ENCODE measurements at places on chromosomes 11 and 22.

DNA sequence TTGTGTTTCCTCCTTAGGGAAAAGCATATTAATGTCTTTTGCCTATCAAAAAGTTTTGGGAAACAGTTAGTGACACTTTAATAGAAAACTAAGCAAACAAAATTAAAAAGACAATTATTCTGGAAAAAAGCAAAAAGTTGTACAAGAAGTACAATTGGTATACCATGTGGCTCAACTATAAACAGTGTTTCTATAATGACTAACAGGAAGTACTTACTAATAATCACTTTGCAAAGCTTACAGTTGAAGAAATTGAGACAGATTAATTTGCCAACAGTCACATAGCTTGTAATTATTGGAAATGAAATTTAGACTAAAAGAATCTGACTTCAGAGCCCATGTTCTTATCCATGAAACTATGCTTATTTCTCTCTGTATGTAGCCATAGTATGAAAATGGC, 24.7 kb downstream of the PPME1 start:
- DNase-seq, result no peak

DNA sequence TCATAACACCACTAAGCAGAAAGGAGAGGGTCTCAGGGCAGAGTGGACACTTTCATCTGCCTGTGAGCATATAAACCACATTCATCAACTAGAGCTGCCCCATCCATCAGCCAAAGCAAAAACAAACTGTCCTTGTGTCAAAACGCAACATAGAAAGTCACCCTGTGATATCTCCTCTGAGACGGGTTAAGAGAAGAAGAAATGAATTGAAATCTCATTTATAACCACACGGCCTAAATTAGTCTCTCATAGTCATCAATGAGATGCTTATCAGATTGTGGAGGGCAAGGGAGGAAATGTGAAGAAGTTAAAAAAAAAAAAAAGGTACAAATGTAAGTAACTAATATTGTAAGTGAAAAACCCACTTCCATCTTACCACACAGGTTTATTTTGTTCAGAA, 75.7 kb downstream of the SIK3 start:
- no peak for DNase-seq

DNA sequence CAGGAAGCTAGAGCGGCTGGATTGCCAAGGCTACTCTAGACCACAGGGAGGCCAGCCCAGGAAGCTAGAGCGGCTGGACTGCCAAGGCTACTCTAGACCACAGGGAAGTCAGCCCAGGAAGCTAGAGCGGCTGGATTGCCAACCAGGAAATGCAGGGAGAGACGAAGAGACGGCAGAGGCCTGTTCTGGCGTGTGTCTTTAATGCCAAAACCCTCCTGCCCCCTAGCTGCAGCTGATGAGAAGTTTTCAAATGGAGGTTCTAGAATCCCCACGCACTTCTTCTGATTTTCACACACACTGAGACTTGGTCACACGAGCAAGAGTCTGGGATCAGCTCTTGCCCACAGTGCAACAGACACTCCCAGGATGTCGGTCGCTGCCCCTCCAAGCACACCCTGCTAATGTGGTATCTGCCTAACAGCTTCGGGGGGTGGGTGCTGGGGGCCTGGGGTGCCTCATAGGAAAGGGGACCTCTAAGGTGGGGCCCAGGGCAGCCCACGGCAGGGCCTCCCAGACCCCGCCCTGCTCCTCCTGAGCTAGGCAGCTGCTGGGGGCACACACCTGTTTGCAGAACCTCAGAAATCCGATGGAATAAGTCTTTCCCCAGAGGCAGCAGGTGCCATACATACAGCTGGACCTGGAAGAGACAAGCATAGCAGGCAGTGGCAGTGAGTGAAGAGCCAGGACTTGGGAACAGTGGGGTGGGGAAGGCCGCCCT, 28.5 kb downstream of the MAFF start:
- DNase-seq, result peak; percentile 9

- no peak for DNase-seq
Measured at GRCh38 chr11:117646411-117646810, 150.6 kb downstream of the DSCAML1 start.

GRCh38 chr11:129930296-129930695, 34.9 kb upstream of the NFRKB start:
- DNase-seq, result no peak

DNA sequence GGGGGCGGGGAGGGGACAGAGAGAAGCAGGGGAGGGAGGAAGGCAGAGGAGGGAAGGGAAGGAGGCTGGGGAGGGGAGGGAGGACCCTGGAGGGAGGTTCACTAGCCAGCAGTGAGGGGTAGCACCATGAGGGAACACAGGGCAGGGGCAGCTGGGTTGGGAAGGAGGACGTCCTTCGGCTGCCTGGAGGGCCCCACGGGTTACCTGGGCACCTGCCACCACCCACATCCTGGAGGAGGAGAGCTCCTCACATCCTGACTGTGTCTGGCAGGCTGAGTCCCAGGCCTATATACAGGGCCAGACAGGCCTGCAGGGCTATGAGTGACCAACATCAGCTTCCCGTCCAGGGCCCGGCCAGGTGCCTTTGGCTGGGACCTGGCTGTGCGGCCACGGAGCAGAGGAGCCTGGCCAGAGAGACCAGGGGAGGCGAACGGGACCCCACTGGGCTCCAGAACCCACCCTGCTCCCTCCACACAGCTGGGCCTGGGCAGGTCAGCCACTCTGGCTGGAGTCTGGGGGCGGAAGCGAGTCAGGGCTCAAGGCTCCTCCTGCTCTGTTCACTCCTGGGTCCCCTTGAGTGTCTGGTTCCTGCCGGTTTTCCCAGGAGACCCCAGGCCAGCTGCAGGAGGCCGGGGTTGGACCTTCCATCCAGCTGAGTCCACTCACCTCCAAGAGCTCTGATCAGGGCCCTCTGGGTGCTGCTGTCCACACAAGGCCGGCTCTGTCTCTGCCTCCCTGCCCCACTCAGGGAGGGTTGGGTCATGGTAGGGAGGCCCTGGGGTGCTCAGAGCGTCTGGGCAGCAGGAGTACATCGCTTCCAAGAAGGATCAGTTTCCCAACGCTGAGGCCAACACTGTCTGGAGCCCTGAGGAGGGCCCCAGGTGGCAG, 677.7 kb downstream of the BRD1 start:
- DNase-seq, result no peak

DNA sequence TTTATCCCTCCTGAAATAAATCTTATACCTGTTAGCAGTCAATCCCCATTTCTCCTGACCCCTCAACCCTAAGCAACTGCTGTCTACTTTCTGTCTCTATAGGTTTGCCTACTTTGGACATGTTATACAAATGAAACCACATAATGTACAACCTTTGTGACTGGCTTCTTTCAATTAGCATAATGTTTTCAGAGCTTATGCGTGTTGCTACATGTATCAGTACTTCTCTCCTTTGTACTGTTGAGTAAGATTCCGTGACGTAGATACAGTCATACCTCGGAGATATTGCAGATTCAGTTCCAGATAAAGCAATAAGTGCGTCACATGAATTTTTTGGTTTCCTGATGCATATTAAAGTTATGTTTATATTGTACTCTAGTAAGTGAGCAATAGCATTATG, 127.3 kb downstream of the MORC2 start:
- no peak for DNase-seq

DNA sequence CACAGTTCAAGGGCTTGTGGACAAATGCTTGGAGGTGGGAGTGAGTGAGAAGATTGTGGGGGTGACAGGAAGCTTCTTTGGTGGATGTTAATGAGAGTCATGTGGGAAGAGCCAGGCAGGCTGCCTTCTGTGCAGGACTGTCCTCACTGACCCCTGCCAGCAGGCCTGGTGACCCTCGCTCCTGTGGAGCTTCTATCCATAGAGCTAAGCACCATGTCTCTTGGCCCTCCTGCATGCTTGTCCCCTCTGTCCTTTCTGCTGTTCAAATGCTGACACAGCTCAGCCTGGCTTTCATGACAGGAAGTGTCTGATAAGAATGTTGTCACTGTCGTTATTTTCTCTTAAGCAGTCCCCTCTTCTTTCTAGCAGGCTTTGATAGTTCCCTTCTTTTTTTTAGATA, 37.6 kb downstream of the NAT10 start:
- no peak for DNase-seq

DNA sequence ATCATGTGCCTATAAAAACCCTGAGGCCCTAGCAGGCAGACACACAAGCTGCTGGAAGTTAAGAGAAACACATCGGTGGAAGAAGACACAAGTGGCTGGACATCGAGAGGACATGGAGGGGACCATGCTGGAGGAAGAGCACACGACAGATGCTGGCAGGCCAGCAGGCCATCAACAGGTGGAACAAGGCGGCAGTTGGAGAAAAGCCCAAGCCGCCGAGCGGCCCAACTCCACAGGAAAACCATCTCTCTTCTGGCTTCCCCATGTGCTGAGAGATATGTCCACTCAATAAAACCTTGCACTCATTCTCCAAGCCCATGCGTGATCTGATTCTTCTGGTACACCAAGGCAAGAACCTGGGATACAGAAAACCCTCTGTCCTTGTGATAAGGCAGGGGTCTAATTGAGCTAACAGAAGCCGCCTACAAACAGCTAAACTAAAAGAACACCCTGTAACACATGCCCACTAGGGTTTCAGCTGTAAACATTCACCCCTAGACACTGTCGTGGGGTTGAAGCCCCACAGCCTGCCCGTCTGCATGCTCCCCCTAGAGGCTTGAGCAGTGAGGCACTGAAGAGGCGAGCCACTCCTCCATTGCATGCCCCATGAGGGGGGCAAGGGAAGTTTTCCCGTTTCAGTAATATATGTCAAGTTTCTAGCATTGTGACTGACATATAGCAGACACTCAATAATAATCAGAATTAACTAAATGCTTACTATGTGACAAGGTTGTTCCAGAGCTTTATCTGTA, 39.0 kb upstream of the MMP20 start:
- no peak for DNase-seq

GRCh38 chr11:69199583-69200315, 44.0 kb downstream of the SMIM38 start:
- DNase-seq, result no peak

DNA sequence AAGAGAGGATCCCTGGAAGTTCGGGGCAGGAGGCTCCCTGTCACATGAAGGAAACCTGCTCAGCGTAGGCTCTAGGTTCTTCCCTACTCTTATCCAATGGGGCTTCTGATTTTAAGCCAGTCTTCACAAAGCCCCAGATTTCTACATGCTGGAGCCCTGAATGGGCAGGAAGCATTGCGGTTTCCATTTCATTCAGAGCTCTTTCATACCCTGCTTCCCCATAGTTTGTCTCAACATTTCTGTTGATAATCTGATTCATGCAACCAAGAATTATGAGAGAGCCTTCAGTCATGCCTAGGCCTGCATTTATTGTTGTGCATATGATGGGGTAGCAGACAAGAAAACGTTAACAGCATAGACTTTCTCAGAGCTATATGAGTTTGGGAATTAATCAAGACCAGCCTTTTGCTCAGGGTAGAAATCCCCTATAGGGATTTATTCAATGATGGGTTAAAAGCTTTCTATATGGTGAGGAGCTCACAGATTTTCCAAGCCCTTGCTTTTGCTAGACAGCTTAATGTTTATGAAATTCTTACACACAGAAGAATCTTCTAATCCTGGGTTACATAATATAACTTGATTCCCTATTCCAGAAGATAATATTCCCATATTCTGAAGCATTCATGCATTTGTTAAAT, 15.9 kb downstream of the OR51B4 start:
- no peak for DNase-seq

- no peak for DNase-seq
Measured at GRCh38 chr11:76806608-76807205, 23.6 kb downstream of the TSKU start.

DNA sequence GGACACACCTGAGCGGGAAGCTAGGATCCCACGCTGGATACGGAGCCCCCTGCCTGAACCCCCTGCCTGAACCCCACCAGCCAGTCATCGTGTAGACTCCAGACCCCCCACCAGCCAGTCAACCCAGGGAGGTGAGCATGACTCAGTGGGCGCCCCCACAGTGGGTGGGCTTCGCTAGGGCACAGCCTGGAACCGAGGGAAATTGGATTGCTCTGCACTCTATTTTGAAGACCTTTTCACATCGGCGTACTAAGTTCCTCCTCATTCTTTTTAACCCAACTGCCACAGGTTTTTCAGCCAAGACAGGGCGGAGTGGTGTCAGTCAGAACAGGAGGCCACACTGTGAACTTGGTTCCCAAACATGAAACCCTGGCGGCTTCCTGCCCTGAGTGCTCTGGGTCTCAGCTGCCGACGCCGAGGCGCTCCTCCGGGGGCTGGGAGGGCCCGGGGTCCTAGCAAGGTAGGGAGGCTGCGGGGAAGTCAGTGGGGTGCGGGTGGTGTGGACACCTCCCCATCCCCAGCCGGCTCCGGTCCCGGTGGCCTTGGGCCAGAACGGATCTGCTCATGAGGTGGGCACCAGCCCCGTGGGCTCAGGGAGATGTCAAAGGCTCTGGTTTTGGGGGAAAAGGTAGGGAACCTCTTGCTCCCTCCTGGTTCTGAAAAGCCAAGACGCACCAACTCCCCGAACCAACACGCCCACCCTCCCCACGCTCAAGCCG, 57.0 kb downstream of the BRD1 start:
- no peak for DNase-seq

GRCh38 chr11:133817449-133817848, 27.9 kb downstream of the SPATA19 start:
- DNase-seq, result no peak

GRCh38 chr11:64259533-64260067, 8.3 kb downstream of the PLCB3 start:
- DNase-seq, result no peak

DNA sequence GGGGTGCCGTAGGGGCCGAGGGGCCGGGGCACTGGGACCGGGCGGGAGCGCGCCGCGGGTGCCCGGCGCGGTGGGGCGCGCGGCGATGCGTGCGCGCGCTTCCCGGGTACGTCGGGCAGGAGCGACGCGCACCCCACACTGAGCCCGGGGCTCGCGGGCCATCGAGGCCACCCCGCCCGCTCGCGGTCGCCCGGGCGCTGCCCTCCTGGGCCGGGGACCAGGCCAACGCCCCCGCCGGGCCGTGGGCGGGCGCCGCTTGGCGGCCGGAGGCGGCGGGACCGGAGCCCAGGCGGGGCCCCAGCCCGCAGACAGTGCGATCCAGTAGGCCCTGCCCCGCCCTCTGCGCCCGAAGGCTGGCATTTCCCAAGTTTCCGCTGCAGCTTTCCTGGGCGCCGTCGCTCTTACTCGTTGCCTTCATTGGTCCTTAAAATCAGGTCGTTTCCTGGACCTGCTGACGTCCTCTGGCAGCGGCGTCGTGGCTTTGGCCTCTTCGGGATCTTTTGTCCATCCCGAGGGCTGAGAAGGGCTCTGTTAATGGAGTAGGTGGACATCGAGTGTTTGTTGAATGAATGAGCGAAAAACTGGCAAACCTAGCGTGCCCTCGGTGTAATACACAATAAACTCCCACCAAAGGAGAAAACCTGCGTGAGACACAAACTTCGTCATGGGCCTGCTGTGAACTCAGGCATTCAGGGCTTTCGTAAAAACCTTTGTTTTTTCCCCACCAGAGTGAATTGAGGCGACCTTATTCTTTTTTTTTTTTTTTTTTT, 638 bp downstream of the PARVA start:
- DNase-seq, result no peak

Data from activated CD4-positive, alpha-beta T cell treated with anti-CD3 and anti-CD28 coated beads, Interleukin-2, amount 50 U/mL, for 24 hours (primary cell).